ENCODE measurements at places on chromosomes 2 and 18.

- no peak for DNase-seq
Measured at GRCh38 chr2:74502147-74502719, 2.8 kb upstream of the LBX2 start.

GRCh38 chr18:13984080-13984479, 68.7 kb upstream of the MC2R start:
- DNase-seq: no peak

GRCh38 chr2:31475692-31476091, 61.1 kb upstream of the XDH start:
- DNase-seq: no peak

DNA sequence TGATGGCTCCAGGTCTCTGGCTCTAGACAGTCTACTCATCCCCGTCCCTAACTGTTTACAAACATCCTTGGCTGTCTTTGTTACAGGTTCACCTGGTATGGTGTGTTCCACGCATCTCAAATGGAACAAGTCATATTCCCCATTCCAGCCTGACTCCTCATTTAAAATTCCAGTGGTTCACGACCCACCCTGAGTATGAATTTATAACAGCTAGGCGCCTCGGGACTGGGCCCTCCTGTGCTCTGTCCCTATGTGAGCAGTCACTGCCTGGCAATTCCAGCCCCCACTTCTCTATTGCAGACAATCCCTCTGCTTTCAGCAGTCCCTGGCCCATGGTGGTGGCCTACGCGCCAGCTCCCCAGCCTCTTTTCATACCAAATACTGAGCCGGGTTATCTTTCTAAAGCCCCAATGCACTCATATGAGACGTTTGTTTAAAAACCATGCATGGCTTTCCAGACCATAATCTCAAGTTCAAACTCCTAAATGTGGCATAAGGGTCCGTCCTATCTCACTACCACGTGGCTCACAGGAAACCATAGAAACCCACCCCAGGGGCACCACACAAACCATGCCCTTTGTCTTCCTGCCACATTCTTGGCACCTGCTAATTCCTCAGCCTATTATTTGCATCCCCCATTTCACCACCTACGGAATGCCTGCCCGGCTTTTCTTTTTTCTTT, 1.6 kb downstream of the SERPINB8 start:
- DNase-seq: peak; percentile 72

DNA sequence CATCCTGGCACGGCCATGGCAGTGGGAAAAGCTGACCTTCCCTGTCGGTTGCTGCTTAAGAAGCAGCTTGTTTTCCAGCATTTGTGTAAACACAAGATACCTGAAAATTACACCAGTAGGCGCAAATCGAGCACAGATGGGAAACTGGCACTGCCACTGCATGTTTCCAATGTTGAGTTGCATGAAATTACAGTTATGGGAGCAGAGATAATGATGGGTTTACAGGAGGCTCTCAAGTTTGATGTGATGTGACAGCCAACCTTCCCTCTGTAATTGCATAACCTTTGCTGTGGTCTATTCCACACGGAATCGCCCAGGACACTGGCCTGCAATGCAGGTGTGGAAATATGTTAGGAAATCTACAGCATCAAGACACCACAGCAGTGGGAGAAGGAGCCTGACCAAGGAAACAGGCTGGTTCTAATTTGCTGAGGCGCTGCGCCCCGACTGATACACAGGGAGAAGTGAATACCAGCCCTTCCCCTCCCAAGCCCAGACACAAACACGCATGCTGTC, 17.4 kb downstream of the GPR45 start:
- no peak for DNase-seq

DNA sequence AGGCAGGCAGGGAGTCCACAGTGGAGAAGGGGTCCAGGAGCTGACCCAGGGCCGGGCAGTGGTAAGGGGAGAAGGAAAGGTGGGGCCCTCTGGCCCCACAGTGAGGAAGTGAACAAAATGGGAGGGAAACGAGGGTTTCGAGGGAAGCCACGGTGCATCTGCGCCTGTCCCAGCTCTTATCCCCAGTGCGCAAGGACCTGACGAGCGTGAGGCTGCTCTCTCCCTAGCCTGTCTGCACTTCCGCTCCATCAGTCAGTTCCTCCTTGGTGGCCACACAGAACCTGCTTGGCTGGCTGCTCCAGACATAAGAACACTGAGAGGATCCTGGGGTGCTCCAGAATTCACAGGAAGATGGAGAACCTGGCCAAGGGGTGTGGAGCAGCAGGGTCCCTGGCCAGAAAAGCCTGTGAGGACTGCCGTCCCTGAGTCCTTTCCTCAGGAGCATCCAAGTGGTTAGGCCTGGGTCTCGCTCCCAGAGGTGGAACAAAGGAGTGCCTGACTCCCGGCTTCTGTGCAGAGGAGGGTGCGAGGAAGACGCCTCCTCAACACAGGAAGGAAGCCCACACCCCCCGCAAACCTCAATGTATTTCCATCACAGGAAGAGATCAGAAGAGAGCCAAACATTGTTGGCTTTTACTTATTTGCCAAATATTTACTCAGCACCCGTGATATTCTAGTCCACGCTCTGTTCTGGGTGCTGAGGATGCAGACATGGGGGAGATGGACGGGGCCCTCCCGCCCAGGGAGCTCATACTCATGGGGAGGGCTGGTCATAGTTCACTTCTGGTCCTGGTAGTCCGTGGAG, 43.7 kb upstream of the SEMA4C start:
- DNase-seq: peak; percentile 83

DNA sequence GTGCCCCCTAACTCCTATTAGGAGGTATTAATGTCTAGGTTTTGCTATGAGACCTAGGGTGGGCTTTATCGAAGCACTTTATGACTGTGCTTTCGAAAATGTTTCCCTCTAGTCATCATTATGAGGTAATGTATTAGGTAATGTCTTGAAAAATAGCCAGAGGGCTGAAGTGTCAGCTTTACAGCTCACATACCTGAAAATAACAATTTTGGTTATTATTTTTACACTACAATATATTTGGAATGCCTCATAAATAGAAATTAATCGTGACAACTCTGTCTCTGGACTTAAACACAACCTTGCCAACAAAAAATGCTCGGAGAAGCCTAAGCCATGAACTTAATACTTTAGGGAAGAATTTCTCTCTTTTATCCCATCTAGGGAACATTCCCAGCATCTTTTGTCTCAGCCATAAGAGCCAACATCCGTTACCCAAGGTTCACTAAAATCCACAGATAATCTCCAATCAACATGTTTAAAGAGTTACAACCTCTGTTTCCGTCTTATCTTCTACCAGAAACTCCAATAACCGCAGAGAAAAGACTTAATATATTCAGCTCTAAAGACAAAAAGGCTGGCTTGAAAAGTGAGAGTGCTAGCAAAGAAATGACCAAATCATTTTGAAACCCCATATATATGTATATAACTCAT, 130.9 kb upstream of the RND3 start:
- DNase-seq: no peak

- no peak for DNase-seq
Measured at GRCh38 chr18:55185391-55185790, 226.1 kb upstream of the CCDC68 start.

- DNase-seq: peak; percentile 83
Measured at GRCh38 chr18:79502782-79503181, 107.1 kb downstream of the NFATC1 start.

DNA sequence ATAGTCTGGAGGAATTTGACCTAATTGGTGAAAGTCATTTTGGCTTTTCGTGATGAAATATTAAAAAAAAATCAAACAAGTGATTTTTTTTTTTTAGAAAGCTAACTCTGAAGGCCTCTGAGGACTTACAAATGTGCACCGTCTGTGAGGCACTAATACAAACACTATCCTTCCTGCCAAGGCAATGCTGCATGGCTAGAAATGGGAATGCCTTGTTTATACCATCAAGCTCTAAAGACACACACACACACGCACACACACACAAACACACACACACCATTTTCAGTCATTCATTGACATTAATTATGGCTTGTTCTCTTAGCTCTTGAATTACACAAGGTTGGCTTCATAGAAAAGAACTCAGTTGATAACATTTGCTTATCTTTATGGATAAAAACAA, 1242.0 kb upstream of the ACVR2A start:
- DNase-seq: no peak

GRCh38 chr2:190121971-190122370, 59.4 kb upstream of the MSTN start:
- peak; percentile 56 for DNase-seq

DNA sequence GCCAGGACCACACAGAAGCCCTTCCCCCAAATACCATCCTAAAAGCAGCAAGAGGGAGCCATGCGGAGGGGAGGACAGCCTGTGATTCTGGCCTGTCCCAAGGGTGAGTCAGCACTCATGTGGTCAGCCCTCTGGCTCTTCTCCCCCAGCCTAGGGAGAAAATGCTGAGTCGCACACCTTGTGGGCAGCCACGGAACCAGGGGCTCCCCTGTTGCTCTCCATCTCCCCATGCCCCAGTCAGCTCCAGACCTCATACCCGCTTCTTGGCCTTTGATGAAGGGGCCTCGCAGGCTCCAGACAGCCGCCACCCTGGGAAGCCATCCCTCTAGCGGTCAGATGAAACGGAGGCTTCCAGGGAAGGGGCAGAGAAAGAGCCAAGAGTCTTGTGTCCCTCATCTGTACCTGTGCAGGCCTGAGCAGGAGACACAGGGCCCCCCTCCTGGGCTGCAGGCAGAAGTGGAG, 181.3 kb upstream of the SIX2 start:
- peak; percentile 27 for DNase-seq

GRCh38 chr2:239195992-239196391, 204.8 kb downstream of the HDAC4 start:
- DNase-seq: no peak

- DNase-seq: no peak
Measured at GRCh38 chr2:62338111-62338510, 142.2 kb downstream of the B3GNT2 start.

GRCh38 chr2:187976259-187976985, 315.3 kb upstream of the GULP1 start:
- DNase-seq: no peak

GRCh38 chr2:231613331-231613662, 20.6 kb downstream of the TEX44 start:
- DNase-seq: no peak

GRCh38 chr2:38505779-38506178, 96.9 kb downstream of the HNRNPLL start:
- no peak for DNase-seq

DNA sequence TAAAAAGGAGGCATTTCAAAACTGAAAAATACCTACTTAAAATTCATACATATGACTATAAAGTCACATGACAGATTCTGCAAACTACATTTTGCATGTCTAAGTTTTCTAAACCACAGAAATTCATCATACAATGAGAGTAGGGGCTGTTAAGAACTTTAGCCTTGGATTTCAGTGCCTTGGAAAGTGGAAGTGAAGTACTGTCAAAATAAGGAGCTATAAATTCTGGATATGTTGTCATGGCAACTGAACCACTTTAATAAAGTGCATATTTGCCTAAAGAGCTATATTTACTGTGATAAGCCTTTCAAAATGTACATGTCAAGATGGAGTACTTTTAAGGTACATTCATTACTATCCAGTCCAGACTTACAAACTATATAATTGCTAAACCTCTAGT, 227.1 kb downstream of the RAB3GAP1 start:
- DNase-seq: peak; percentile 4

DNA sequence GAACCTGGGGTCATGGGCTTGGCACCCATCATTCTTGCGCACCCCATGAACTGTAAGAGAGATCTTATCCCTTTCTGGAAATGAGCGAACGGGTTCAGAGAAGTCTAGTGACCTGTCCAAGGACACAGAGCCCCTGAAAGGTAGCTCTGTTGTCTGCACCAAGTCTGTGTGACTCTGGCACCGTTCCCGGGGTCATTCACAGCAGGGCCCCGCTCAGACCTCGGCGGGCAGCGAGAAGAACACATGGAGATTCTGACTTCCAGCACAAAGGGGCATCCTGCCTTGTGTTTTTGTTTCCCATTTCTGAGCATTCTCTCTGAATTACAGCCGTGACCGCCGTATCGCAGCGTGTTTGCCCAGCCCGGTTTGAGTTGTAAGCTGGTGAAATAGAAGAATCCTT, 231.7 kb downstream of the KLHL29 start:
- DNase-seq: no peak

DNA sequence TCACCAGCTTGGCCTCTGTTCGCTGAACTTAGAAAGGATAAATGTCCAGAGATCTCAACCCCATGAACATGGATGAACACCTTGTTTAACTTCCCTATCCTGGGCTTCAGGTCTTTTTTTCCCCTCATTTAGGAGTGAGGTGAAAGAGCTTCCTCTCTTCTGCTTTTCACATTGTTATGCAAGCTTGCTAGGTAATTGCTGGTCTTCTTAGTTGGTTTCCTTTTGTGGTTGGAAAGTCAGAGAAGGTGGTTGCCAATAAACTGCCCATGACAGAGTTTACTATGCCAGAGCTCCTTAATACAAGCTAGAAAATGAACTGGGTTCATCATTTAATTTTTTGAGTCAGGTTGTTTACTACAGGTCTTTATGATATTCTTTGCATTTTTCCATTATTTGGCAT, 16.6 kb downstream of the SLC9A4 start:
- DNase-seq: peak; percentile 66

DNA sequence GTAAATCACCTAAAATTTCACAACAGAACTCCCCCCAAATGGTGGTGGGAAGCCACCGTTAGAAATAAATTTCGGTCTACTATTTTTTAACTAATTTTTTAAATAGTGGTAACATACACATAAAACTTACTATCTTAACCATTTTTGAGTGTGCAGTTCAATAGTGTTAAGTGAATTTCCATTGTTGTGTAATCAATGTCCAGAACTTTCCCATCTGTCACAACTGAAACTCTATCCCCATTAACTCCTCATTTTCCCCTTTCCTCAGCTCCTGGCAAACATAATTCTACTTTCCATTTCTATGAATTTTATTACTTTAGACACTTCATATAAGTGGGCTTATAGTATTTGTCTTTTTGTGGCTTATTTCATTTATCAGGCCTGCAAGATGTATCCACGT, 34.1 kb upstream of the HNMT start:
- DNase-seq: no peak

DNA sequence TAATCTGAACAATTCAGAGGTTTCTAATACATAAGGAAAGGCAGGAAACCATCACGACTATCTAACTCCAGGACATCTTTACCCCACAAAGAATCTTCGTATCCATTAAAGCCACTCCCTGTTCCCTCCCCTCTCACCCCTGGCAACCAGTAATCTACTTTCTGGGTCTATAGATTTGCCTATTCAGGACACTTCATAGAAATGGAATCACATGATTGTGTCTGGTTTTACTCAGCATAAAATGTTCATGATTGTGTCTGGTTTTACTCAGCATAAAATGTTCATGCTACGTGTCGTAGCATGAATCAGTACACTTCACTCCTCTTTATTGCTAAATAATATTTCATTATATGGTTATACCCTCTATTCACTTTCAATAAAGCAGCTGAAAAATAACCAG, 11.6 kb downstream of the FECH start:
- DNase-seq: no peak
